ENCODE measurements at places on chromosomes 11 and 22. TPM values are rescaled to one million over a fixed set of nuclear protein-coding genes. Genes with fewer than 3 reads are reported as not detected.

The RFPL1 gene
- not detected for total RNA-seq

The ZP1 gene
- total RNA-seq, result not detected

The MMP7 gene
- total RNA-seq, result not detected

The PLXNB2 gene
- total RNA-seq, result 11.1 TPM

The FXYD6 gene
- 0.11 TPM for total RNA-seq

The KCNQ1 gene
- 4.0 TPM for total RNA-seq

The MYOD1 gene
- not detected for total RNA-seq

The BTG4 gene
- not detected for total RNA-seq

The BDNF gene
- total RNA-seq, result not detected

The MOGAT2 gene
- not detected for total RNA-seq

The GDPD5 gene
- total RNA-seq, result 14.9 TPM

The PARVA gene
- not detected for total RNA-seq

The SOX6 gene
- total RNA-seq, result 0.34 TPM

The KRTAP5-9 gene
- not detected for total RNA-seq

The KLHL22 gene
- 34.0 TPM for total RNA-seq

The TUB gene
- total RNA-seq, result 0.55 TPM

The UEVLD gene
- total RNA-seq, result 26.4 TPM

The GLB1L3 gene
- total RNA-seq, result 15.4 TPM

The CECR2 gene
- total RNA-seq, result not detected

GRCh38 chr11:3049430-3050243, 7.6 kb downstream of the CARS1 start:
- peak; percentile 26 for DNase-seq

GRCh38 chr22:45964372-45964771, 12.6 kb downstream of the WNT7B start:
- DNase-seq, result no peak

GRCh38 chr11:128897826-128898225, 6.7 kb downstream of the KCNJ5 start:
- DNase-seq, result no peak

DNA sequence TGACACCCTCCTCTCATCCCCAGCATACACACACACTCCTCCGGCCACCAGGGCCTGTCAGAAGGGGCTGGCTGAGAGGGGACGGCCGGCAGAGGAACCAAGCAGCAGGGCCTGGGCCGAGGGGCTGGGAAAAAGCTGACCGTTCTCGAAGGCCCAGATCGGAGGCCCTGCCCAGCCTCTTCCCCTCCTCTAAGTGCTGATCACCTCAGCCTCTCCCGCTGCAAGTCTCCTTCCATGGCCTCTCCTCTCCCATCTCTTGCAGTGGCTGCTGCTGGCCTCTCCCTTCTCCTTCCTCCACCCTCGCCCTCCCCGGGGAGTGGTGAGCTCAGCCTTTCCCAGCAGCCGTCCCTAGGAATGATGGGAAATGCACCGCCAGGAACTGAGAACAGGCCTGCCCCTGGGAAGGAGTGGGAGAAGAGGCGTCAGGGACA, 39.6 kb downstream of the ARRB1 start:
- DNase-seq, result no peak

DNA sequence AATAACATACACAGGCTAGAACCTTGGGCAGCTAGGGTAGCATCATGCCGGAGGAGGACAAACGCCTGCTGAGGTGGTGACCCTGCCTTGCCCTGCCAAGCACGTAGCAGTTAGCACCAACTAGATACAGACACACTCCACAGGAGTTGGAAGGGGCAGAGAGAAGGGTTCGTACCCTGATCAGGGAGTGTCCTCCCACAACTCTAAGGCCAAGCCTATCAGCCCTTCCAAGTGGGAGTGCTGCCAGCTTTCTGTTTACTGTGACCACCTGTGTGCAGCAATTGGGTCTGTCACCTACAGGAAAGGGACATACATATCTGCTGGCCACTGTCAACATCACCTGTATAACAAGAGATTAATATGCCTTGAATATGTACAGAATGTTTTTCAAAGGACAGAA, 1.9 kb upstream of the THAP7 start:
- no peak for DNase-seq

GRCh38 chr22:38674888-38675287, 6.9 kb upstream of the TOMM22 start:
- DNase-seq, result no peak

GRCh38 chr11:125944350-125945010, 1.4 kb upstream of the VSIG10L2 start:
- DNase-seq, result no peak

DNA sequence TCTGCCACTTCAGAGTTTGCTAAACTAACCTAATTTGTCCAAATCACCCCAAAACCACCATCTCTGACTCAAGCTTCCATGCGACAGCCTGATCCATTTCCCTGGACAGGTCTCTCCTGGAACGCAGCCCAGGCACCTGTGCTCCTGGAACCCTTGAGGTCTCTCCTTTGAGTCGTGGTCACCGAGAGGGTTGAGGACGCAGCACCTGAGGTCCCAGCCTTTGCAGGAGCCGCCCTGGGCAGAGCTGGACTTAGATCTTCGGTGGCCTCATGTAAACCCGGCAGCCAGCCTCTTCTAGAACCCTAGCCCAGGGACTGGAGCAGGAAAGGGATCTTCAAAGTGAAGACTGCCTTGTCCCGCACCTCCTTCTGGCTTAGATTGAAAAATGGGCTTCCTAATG, 37.6 kb downstream of the ASRGL1 start:
- DNase-seq, result no peak

DNA sequence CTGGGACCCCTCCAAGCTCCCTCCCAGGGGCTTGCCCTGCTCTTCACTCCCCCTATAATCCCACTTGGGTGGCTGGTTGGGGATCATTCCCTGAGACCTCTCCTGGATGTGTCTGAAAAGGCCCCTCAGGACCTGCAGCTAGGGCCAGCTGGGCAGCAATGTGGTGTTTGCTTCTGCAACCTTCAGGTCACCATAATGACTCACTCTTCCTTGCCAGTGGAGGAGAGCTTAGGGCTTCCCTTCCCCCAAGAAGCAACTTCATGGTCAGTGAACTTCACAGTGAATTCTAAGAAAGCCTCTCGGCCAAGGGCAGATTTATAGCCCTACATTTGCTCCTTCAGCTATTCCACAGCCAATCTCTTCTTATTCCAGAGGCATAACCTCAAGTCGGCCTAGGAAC, 45.1 kb upstream of the TSPAN18 start:
- DNase-seq, result no peak

DNA sequence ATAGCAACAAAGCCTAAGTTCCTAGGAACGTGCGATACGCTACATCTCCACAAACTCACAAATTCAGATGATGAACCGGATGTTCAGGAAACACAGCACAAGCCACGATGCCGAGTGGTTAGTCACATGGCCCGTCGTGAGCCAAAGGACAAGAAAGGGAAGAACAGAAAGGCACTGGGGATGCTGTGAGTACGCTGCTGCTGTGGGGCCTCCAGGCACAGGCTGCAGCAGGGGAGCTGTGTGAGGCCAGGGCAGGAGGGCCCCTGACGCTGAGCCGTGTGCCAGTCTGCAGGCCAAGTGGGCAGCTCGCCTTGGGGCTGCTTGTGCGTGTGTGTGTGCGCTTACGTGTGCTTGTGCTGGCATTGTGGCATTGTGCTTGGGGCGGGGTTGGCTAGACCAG, 89.4 kb downstream of the CTTN start:
- DNase-seq, result no peak

- DNase-seq, result no peak
Measured at GRCh38 chr11:45625611-45626010, 39.8 kb downstream of the CHST1 start.

GRCh38 chr11:2931771-2932738, 2.8 kb upstream of the PHLDA2 start:
- no peak for DNase-seq

DNA sequence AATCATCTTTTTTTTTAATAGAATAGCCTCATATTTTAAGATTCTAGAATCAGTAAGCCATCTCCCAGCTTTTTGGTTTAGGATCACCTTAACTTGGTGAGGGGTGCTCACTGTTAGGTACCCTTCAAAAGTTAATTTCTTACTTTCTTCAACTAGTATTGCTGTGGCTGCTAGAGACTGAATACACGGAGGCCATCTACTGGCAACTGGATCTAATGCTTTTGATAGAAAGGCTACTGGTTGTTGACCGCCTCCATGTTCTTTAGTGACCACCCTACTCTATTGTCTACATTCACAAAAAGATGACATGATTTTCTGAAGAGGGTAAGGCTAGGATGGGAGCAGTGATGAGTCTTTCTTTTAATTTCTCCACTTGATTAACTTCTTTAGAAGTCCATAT, 16.7 kb upstream of the ALDH3B2 start:
- DNase-seq, result no peak

GRCh38 chr11:71384561-71384960, 63.6 kb downstream of the DHCR7 start:
- DNase-seq, result no peak

GRCh38 chr11:30545507-30545906, 40.6 kb downstream of the MPPED2 start:
- no peak for DNase-seq

DNA sequence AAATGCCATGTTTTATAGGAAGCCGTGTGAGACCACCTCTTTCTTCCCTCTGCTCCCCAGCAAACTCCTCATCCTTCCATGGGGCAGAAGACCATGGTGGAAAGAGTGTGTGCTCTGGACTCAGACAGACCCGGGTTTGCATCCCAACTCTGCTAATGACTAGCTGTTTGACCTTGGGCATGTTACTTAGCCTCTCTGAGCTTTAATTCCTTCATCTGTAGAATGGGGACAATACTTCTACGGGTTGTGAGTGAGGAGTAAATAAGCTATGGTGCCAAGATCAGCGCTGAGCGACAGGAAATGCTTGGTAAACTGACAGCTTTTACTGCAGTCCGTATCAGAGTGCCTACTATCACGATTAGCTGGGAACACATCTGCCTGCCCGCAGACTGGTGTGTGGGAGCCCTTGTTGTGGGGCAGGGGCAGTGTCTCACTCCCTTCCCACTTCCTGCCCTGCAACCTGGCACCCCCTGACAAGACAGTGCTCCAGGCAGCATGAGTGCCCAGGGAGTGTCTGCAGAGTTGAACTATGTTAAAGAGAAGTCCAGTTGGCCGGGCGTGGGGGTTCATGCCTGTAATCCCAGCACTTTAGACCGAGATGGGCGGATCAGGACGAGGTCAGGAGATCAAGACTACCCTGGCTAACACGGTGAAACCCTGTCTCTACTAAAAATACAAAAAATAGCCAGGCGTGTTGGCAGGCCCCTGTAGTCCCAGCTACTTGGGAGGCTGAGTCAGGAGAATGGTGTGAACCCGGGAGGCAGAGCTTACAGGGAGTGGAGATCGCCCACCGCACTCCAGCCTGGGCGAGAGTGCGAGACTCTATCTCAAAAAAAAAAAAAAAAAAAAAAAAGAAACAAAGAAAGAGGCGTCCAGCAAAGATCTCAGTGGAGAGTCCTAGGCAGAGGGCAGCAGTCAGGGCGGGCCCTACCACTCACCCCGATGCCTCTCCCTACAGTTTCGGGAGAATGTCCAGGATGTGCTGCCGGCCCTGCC, 2.2 kb downstream of the SEC14L2 start:
- DNase-seq, result no peak

GRCh38 chr11:17605651-17606122, 58.6 kb downstream of the OTOG start:
- DNase-seq, result no peak

- peak; percentile 58 for DNase-seq
Measured at GRCh38 chr22:22710719-22711531, 66.5 kb downstream of the GGTLC2 start.

- DNase-seq, result no peak
Measured at GRCh38 chr11:70463478-70464255, 65.3 kb downstream of the CTTN start.

DNA sequence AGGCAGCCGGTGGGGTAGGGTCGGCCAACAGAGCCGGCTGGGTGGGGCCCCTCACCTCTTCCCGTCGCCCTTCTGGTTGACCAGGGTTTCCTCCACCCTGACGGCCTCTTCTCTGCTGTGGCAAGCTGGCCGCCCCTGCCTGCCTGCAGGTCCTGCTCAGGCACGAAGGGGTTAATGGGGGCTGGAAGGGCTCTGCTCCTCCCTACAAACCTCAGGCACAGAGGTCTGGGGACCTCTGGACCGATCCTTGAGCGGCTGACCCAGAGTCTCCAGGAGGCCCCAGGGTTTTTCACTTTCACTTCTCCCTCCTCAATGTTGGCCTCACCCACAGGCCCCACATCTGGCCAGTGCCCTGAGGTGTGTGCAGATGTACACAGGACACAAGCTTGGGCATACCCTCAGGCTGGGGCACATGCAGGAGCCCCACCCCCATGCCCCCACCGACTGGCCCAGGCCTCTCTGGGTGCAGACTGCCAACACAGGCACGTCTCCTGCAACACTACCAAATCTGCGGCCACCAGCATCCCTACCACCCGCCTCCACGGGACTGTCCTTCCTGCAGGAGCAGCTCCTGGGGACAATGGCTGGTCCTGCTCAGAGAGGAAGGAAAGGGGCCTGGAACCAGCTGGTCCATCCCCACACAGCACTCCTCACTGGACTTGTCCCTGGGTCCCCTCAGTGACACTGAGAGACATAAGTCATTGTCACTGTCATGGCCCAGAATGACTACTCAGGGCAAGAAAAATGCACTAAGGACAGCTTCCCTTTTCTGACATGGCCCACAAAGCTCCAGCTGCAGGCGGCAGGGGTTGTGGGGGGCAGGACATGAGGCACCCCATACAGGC, 3.2 kb upstream of the TBX1 start:
- no peak for DNase-seq

- no peak for DNase-seq
Measured at GRCh38 chr22:50157709-50158375, 12.7 kb upstream of the PANX2 start.

- no peak for DNase-seq
Measured at GRCh38 chr22:19578180-19579004, 54.2 kb upstream of the CLDN5 start.

DNA sequence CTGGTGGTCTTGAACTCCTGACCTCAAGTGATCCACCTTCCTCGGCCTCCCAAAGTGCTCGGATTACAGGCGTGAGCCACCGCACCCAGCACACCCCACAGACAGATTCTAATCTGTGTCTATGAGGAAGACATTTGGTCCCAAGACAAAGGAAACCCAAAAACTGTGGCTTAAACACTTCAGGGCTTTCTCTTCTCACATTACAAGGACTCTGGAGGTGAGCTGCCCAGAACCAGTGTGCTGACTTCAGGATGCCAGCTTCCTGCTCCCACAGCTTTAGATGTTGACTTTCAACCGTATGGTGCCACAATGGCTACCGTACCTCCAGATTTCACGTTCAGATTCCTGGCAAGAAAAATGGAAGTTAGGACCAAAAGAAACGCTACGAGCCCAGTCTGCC, 32.2 kb upstream of the SYT7 start:
- DNase-seq, result no peak

DNA sequence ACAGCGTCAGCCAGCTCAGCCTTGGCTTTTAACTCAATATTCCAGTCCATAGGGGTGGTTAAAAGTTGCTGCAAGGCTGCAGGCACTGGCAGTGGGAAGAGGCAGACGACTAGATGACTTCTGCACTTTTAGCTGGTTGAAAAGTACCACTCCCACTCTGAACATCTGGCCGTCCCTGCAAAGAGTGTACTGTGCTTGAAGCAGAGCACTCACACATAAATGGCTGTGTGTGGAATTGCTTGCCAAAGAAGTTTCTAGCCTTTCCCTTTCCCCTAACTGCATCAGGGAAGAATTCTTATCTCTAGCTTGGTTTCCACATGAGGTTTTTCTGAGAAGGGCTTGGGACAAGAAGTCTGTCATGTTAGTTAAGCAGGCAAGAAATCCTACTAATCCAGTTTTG, 5.1 kb upstream of the PHLDB1 start:
- DNase-seq, result no peak

All from activated T-helper 2 cell treated with anti-CD3 and anti-CD28 coated beads, Interferon-gamma antibody, Interleukin-2, Interleukin-4, amounts not matched to agents 10 μg/mL and 5 μg/mL and 100 μg/mL, durations not matched to agents 14 hours and 24 hours and 36 hours (primary cell).